Fibroblast of skin of back (primary cell): ENCODE measurements at places on chromosomes 3 and 15.

GRCh38 chr15:89993349-89993748, 7.8 kb upstream of the ZNF710 start:
- DNase-seq, result no peak

- no peak for DNase-seq
These were observed 1.7 kb downstream of the LRRN1 start for GRCh38 chr3:3800685-3801493.

DNA sequence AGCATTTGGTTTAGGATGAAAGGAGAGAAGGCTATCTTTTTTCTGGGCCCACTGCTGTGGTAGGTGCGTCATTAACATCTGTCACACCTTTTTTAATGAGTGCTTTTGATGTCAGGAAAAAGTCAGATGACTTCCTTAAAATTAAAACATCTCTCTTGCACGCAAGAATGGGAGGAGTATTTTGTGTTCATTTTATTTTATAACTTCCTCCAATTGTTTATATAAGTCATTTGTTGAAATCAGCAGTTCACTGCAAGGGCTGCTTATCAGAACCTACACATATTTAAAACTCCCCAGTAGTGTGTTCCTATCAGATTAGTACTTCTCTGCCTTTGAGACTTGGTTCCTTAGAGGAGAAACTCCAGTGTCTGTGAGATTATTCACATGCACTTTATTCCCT, 143.8 kb downstream of the NEO1 start:
- DNase-seq, result no peak

- DNase-seq, result no peak
These were observed 11.6 kb upstream of the SLC6A20 start for GRCh38 chr3:45807681-45808540.

DNA sequence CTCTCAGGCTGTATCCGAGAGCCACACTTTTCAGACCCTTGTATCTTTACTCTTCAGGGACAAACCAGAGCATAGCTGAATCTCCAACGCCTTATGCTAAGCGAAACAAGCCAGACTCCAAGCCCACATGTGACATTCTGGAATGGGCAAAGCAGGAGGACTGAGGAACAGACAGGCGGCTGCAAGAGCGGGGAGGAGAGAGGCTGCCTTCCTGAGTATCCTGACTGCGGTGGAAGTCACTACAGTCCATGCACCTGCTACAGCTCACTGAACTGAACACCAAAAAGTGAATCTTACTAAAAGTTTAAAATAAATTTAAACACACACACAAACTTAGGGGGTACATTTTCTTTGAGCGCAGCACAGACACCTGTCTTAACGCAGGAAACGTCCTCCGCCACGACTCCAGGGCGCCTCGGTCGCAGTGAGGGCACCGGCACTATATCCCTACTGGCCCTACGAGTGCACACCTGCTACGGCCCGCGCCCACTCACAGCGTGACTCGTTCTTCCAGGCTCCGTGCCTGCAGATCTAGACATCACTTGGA, 1.4 kb downstream of the CYFIP1 start:
- DNase-seq, result no peak

GRCh38 chr3:100470951-100471350, 21.5 kb upstream of the TMEM45A start:
- DNase-seq, result no peak

- DNase-seq, result no peak
These were observed 57.9 kb downstream of the PRICKLE2 start for GRCh38 chr3:64167351-64167750.
